Spinal cord (tissue), 10 donors: ENCODE measurements at places on chromosomes 12 and 14.

- H3K4me1 ChIP-seq = peaks cover 6% of the 10 kb centered on the region
- no peak for DNase-seq
- H3K36me3 ChIP-seq = no peaks in the 10 kb centered on the region
- H3K27me3 ChIP-seq = no peaks in the 10 kb centered on the region
Observed at GRCh38 chr14:96959992-96960391, 162.8 kb downstream of the VRK1 start.

- no peak overlapping the region for H3K27ac ChIP-seq
- H3K4me1 ChIP-seq = no peaks in the 10 kb centered on the region
- no peak overlapping the region for H3K4me3 ChIP-seq
Observed at GRCh38 chr12:69868695-69869094, 43.7 kb downstream of the MYRFL start.

DNA sequence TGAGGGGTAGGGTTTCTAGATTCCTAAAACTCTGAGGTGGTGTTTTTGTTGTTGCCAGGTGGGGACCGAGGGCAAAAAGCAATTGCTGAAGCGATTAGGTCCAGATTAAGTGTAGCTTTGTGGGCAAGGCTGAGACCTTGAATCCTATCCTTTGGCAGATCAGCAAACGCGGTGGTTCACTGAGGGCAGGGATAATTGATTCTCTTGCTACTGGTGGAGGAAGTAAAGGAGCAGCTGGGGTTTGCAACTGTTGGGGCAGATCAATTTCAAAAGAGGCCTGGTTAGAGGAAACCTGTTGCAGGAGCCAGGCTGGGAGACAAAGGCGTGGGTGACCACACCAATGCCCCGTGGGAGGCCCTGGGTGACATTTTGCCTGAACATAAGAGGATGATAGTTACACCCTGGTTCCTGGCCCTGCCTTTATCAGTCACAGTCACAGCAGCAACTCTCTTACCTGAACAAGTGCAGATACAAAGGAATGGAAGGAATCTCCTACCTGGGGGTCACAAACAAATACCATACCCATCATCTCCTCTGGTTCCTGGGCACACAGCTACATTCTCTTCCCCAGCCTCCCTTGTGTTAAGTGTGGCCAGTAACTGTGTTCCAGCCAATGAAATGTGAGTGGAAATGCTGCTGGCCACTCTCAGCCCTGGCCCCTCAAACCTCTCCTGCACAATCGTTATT lies 43.3 kb upstream of the RASSF3 start:
- no peak overlapping the region for H3K27ac ChIP-seq
- H3K4me1 ChIP-seq = peaks cover 16% of the 10 kb centered on the region
- no peaks in the 10 kb centered on the region for H3K27me3 ChIP-seq
- H3K36me3 ChIP-seq = no peaks in the 10 kb centered on the region

DNA sequence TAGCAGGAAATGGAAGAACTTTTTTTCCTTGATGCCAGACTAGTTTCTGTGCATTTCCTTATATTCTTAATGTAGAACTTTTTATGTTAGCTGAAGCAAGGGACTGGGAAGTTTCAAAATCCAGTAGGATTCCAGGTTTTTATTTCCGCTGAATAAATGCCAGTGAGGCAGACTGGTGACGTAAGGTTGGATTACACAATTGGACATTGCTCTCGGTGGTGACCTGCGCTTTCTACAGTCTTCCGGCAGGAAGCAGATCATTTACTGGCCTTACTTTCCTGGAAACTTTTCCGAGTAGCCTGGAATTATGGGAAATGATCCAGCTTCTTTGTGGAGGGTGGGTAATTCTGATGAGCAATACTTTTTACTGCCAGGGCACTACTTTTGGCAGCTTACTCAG lies 3.6 kb downstream of the IFT43 start:
- no peak overlapping the region for H3K27ac ChIP-seq
- H3K4me3 ChIP-seq = no peak overlapping the region
- peaks cover 18% of the 10 kb centered on the region for H3K36me3 ChIP-seq
- H3K27me3 ChIP-seq = no peaks in the 10 kb centered on the region

GRCh38 chr12:116916714-116917114 lies 6.0 kb downstream of the FBXW8 start:
- no peak for DNase-seq
- H3K36me3 ChIP-seq = peaks cover 4% of the 10 kb centered on the region
- no peak overlapping the region for H3K4me3 ChIP-seq
- peaks cover 6% of the 10 kb centered on the region for H3K4me1 ChIP-seq
- no peaks in the 10 kb centered on the region for H3K27me3 ChIP-seq

DNA sequence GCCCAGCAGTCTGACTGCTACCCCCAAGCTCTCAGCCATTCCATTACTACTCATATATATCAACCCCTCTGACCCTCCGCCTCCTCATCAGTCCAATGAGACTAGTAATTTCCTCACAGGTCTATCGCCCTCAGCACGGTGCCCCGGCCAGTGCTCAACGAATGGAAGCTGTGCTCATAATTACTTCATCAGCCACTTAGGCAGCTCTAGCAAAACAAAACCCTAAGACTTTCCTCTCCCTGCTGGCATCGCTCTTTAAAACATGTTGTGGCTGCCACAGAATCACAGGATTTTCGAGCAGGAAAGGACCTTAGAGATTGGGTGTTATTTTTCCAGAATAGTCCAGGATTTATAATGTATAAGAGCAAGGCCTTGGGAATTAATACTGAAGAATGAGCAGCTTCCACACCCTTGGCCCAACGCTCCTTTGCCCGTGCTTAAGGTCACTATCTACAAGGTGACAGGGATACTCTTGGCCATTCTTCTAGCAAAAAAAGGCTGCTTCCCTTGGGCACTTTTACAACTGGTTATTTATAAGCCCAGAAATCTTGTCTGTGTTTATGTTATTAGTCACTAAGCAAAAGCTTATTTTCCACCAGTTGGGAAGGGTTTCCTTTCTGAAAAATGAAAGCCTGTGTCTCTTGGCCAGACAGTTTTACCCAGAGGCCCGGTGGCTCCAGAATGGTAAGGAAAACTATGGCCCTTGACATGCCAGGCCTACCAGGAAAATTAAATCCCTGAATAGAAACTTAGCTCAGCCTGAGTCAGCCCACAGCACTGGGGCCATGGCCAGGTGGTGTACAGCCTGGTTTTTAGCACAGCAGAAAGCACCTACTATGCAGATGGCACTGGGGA lies 47.9 kb downstream of the NUAK1 start:
- H3K27ac ChIP-seq = peak overlapping the region; percentile 71
- peaks cover 32% of the 10 kb centered on the region for H3K4me1 ChIP-seq
- DNase-seq = no peak
- no peak overlapping the region for H3K4me3 ChIP-seq
- H3K36me3 ChIP-seq = no peaks in the 10 kb centered on the region

DNA sequence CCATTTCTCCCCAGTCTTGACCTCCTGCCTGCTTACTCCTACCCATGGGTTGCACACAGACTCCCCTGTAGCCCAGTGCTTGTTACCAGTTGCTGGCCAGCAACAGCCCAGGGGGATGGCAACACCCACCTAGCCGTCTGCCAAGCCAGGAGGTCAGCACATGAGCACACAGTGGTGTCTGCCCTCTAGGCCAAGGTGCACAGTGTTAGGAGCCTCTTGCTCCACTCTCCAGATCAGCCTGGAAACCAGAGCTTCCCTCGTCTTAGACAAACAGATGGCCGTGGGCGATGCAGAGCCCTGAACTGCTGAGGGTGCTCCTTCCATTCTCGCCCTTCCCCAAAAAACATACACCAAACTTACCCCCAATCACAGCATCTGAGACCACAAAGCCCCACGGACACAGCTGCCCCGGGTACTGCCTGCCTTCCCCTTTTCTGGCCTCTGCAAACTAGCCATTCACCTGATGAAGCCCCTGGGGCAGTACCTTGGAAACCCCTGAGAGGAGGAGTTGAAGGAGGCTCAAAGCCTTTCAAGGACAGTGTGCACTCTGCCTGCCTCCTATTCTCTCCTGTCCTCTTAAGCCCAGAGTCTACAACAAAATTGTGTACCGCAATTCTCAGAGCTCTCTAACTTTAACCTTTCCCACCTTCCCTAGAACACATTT lies 1.0 kb upstream of the GPD1 start:
- peaks cover 24% of the 10 kb centered on the region for H3K36me3 ChIP-seq
- peaks cover 58% of the 10 kb centered on the region for H3K4me1 ChIP-seq
- no peak for DNase-seq
- H3K4me3 ChIP-seq = no peak overlapping the region
- peak overlapping the region; percentile 42 for H3K27ac ChIP-seq

- peak; percentile 33 for DNase-seq
- no peaks in the 10 kb centered on the region for H3K27me3 ChIP-seq
Observed at GRCh38 chr12:4562034-4562657, at the start of gene DYRK4. Gene DYRK4, plus strand, starts transcription at chr12:4562208. Its CDS starts 38 bp downstream, at chr12:4562246.
